Stimulated activated naive B cell treated with anti-CD40 and anti-IgM and Interleukin-4, amounts not matched to agents 10 μg/mL and 1 μg/mL and 100 μg/mL, for 72 hours (primary cell): ENCODE measurements at places on chromosomes 13 and 19.

GRCh38 chr13:89568276-89568675, 1779.2 kb upstream of the MIR17HG start:
- DNase-seq: no peak

- DNase-seq: peak; percentile 62
Observed at GRCh38 chr13:109131698-109132257, 502.4 kb downstream of the MYO16 start.

- DNase-seq: no peak
Observed at GRCh38 chr13:47461816-47462215, 539.3 kb downstream of the SUCLA2 start.

GRCh38 chr19:41064974-41065569, 23.2 kb upstream of the CYP2A13 start:
- DNase-seq: no peak

DNA sequence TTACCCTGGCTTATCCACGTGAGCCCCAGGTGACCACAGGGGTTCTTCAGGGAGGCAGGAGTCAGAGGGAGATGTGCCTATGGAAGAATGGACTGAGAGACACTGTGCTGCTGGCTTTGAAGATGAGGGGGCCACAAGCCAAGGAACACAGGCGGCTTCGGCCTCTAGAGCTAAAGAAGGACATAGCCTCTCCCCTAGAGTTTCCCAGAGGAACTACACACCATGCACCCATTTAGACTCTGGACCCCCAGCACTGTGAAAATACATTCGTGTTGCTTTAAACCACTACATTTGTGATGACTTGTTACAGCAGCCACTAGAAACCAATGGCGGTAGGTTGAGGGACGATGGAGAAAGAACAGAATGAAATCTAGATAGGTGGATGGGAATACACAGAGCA, 13.7 kb upstream of the ATF5 start:
- no peak for DNase-seq

- no peak for DNase-seq
Observed at GRCh38 chr13:58190577-58190976, 559.0 kb downstream of the PCDH17 start.

GRCh38 chr19:45876161-45876410, 9.9 kb downstream of the IRF2BP1 start:
- no peak for DNase-seq

DNA sequence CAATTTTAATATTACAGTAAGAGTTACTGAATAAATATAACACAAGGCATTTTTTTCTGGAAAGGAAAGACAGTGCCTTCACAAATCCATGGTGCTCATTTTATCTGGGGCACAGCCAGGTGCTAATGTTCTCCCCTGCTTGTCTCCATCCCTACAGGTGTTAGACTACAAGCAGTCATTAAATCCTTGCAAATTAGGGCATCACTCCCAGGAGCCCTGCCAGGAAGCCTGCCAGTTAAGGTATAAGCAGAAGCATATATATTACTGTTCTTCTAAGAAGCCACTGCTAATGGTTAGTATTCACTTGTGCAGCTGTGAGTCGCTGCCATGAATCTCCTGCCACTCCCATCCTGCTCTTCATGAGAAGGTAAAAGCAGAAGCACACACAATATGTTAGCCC, 149.7 kb downstream of the OXGR1 start:
- DNase-seq: no peak
